ENCODE measurements at places on chromosomes 4 and X.

DNA sequence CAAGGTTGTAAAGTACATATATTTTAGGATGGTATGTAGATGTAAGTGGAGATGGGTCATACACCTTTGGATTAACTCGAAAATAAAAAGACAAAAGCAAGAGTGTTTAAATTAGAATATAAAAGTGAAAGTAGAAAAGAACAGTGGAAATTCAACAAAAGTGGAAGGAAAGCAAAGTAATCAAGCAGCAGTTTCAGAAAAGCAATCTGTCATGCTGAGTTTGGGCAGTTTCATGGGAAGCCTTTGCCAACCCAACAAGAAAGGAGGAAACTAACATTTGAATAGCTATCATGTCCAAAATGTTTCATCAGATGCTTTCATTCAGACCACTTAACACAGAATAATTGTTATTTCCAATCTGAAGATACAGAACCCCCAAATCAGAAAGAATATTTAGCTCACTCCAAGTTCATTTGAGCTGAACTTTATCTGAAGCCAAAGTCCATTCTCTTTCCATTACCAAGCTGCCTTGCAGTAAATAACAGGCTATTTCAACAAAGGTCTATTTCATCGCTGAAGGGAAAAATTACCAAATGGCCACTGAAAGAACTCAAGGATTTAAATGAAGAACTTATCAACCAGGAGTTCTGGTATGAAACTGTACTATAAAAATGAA is 1.8 kb upstream of the EXOSC9 start:
- no peak for DNase-seq

GRCh38 chrX:41734530-41734929 is 10.5 kb downstream of the GPR82 start:
- DNase-seq, result no peak

- DNase-seq, result no peak
Observed at GRCh38 chr4:10347815-10348214, 109.4 kb downstream of the ZNF518B start.

DNA sequence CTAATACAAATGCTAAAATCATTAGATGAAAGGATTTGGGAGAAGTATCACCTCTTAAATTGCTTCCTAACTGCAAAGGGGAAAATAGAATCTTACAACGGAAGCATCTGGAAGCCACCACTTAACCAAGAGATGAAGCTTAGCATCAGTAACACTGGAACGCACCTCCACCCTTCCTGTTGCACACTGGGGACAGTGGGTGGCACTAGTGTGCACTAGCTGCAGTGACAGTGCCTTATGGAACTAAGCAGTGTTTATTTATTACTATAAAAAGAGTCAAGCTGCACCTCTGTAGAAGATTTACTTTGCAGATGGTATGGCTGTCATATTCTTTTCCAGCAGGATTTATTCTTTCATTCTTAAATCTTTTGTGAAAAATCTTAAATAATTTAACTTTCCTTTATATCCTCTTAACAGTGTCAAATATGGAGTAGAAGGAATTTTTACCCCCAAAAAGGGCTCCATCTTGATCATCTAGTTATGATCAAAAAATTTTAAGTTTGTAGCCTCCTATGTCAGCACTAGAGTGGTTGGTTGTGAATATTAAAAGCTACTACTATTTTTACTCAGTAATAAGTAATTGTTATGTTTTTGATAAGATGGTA is 76.7 kb downstream of the SCD5 start:
- DNase-seq, result peak; percentile 17

DNA sequence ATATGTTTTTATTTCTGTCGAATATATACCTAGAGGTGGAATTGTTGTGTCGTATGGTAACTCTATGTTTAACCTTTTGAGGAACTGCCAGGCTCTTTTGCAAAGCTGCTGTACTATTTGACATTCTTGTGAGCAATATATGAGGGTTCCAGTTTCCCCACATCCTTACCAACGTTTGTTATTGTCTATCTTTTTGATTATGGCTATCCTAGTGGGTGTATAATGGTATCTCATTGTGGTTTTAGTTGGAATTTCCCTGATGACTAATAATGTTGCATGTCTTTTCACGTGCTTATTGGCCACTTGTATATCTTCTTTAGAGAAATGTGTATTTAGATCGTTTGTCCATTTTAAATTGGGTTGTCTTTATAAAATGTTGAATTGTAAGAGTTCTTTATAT is 24.5 kb downstream of the REPS2 start:
- no peak for DNase-seq

DNA sequence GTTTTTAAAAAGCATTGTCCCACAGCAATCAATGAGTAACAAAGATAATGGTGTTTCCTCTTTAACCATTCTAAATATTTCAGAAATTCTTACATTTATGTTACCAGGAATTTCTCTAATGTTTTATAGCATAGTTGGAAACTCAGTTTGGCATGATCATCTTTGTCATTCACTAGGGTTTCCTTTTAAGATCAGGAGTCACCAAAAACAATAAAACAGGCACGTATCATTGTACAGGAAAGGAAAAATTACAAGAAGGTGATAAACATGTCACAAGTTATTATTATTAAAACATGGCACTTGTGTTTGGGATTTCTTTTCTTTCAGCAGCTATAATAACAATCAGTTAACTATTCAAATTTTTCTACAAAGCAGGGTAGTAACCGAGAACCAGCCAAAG is 84.0 kb downstream of the SLC10A7 start:
- no peak for DNase-seq

DNA sequence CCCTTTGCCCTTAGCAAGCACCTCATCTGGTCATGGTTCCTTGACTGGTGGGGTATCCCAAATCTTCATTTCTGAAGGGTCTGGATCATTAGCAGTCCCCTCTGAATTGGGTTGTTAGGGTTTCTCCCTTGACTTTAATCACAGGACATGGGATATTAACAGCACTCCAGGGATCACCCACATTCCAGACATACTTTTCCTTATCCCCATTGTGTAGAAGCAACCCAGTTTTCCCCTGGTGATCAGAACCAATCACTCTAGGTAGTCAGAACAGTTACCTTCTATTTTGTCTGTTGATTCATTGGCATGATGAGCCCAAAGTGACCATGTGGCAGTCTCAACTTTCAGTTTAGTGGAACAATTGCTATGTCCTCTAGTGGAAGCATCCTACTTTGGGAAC is 29.1 kb upstream of the GRSF1 start:
- no peak for DNase-seq

DNA sequence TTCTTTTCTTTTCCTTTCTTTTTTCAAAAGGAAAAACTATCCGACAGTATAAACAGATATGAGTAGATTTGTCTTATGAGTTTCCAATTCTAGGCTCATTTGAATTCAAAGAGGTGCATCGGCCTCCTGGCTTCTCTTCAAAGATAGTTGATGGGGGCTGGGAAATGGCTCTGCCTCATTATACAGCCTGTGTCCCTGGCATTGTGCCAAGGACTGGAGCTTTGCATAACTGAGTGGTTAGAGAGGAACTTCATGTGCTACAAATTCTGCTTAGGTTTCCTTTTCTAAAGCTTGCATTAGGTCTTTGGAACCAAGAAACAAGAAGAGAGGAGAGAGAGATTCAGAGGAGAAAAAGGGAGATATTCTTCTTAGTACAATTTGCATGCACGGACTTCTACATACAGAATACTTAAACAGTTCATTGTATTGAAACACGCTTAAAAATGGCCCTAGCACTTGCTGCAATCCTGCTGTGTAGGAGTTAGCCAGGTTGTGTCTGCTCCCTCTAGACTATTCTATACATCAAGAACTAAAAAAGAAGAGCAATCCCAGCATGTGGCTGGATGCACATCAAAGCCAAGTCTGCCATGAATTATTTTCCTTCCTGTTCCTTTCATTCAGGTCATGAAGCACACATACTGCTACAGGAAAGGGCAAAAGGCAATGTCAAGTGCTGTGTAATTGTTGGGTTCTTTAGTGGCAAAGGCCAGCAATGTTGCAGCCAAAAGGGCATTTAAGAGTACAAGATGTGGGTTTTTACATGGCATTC is 70.9 kb downstream of the INTS12 start:
- no peak for DNase-seq

GRCh38 chrX:116436358-116436816 is at the start of gene SLC6A14:
SLC6A14 (plus strand) TSS chrX:116436606; CDS start chrX:116436710, 104 bp downstream.
- DNase-seq, result no peak

DNA sequence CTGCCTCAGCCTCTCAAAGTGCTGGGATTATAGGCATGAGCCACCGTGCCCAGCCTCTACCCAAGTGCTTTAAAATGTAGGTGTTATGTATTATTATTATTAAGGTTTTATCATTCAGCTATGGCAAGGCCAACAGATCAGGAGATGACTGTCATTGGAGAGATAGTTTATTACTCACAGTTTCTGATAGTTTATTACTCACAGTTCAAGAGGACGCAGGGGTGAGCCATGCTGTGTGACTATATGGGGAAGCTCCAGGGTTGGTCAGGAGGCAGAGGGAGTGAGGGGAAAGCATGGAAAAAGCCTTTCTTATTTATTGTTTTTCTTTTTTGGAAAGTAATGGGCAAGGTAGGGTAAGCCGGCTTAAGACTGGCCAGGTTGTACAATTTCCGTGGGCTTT is 25.4 kb upstream of the ARSD start:
- no peak for DNase-seq

DNA sequence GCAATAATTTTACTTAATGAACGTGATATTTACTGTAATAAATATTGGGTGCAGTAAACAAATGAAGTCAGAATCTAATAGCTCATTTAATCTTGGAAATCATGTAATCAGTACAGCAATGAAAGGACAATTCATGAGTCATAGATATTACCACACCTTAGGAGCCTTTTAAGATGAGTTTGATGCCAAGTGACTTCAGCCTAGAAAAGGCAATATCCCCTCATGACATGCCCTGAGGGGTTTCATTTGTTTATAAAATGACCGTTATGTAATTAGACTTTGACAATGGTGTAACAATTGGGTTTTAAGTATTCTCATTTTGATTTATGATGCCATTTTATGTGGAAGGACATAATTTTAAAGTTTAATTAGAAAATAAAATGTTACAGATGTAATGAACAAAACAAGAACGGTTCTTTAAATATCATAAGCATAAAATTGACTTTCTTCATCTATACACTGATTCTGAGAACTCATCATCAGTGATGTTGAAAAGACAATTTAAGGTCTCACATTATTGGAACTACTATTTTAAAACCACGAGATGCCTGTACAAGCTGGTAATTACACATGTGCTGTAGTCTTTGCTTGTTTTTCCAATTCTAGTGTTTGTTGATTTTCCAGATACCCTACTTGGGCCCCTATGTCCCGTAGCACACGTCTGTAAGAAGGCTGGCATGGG is 5.0 kb downstream of the FGF2 start:
- no peak for DNase-seq

DNA sequence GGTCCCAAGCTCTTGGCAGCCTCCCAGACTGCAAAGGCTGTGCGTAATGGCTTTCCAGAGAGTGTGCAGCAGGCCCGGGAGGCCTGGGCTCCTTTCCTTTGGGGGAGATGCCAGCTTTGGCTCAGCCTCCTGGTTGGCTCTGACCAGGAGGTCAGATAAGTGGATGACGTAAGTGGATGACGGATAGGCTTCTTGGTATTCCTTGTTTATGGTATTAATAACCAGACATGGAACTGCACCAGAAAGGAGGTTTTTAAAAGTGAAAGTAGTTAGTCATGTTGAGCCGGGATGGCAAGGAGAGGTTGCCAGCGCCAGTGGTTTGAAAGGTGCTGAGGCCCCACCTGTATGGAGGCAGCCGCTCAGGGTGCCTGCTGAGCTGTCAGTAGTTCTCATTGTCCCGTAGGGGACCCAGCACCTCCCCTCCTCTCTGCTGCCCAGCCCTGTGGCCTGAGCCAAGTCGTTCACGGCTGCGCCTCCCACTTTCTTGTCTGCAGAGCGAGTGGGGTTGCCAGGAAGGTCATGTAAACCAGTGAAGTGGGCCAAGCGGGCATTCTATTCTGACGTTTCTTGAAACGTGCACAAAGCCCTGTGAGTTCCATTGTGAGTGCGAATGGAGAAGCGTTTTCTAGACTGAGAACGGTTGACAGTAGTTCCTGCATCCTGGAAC is 28.7 kb upstream of the STOX2 start:
- peak; percentile 87 for DNase-seq

DNA sequence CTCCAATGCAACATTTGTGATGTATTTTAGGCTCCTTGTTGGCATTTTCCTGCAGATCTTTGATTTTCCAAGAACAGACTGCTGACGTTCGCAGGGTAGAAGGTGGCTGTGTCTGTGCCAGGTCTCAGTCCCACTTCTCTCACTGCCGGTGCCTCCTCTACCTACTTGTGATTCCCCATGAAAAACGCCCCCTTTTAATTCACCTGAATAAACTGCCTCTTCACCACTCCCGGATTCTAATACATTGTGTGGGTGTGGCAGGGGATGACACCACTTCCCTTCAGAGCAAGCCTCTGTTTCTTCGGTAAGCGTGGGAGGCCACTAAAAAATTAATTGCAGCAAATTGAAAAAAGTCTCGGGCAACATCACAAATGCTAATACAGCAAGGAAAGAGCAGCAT is 96.1 kb upstream of the FAM9B start:
- no peak for DNase-seq

- no peak for DNase-seq
Observed at GRCh38 chr4:188168726-188169373, 29.6 kb downstream of the TRIML1 start.

DNA sequence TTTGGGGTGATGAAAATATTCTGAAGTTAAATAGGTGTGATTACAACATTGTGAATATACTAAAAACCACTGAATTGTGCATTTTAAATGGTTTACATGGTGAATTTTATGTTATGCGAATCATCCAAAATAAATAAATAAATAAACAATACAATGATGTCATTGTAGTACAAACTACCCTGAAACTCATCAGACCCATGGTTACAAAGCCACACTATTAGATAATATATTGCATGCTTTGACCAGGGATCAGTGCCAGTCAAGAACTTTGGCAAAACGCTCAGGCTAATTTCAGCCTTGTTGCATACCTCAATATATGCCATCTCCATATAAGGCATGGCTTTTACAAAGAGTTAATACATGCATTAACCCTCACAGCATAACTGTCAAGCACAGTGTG is 45.5 kb upstream of the XIAP start:
- DNase-seq, result no peak

GRCh38 chr4:157818946-157819692 is 353.7 kb downstream of the GASK1B start:
- DNase-seq, result no peak
